ENCODE measurements at places on chromosomes 7 and 10.

- no peak for DNase-seq
Observed at GRCh38 chr10:128063736-128064107, 62.5 kb downstream of the MKI67 start.

DNA sequence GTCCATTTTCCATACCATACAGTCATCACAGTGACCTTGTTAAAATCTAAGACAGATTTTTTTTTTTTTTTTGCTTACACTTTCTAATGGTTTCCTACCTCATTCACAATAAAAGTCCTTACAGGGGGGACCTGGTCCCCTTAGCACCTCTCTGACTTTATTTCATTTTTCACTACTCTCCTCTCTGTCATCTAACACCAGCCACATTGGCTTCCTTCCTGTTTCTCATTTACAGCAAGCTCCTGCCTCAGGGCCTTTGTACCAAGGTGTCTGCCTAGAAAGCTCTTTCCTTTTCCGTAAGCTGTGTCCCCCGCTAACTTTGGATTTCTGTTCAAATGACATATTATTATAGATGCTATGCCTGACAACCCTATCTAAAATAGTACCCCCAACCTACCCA, 27.7 kb downstream of the CC2D2B start:
- DNase-seq, result no peak

GRCh38 chr10:112335111-112335867, 38.6 kb upstream of the ACSL5 start:
- no peak for DNase-seq

DNA sequence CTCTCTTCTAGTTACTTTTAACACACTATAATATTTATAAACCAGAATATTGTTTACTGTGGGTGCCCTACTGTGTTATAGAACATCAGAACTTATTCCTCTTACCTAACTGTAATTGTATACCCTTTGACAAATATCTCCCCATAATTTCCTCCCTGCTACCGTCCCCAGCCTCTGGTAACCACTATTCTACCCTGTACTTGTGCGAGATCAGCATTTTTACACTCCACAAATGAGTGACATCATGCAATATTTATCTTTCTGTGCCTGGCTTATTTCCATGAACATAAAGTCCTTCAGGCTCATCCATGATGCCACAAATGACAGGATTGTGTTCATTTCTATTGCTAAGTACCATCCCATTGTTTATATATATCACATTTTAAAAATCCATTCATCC, 139.8 kb upstream of the RSU1 start:
- no peak for DNase-seq

DNA sequence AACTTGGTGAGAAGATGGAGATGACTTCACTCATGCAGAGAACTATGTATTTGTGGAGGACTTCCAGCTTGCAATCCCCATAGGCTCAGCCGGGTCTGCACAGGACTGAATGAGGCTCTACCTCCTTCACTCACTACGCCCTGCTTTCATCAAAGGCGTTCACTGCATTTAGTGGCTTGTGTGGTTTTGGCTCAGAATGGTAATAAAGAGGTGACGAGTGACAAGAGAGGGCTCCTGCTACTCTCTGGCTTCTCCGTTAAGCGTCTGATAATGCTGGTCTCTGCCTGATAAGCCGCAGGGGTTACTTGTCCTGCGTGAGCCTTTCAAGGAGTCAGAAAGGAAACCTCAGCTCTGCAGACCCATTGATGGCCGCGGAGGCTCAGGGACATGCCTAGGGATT, 343.4 kb downstream of the PRPF18 start:
- DNase-seq, result no peak

DNA sequence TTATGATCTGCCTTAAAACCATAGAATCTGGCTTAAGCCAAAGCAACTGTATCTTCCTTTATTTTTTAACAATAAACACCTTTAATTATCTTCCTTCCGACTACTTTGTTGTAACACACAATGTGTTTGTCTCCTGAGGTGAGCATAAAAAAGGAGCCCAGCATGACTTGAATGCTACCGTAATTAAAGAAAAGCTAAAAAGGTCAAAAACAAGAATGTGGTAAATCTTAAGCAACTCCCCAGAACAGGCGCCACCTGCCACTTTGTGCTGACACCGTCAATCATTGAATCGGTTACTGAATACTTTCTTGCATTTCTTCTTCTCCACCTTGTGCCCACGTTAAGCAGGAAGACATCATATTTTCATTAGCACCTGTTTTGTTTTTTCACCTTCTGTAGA, 569.9 kb upstream of the C7orf33 start:
- DNase-seq, result peak; percentile 39

DNA sequence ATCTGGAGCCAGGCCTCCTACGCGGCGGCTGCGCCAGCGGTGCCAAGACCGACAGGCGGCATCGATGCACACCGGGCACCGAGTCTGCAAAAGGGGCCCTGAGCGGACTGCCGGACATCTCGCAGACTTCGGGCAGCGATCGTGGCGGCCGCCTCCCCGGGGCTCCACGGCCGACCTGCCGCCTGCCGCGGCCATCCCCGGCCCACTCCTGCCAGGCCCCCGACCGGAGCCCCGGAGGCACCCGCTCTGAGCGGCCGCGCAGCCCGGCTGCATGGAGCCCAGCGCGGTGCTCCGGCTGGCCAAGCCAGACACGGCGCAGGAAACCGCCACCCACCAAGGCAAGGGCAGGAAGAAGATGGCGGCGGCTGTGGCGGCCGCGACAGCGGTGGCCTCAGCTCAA, 154.2 kb upstream of the KCTD7 start:
- DNase-seq, result no peak

DNA sequence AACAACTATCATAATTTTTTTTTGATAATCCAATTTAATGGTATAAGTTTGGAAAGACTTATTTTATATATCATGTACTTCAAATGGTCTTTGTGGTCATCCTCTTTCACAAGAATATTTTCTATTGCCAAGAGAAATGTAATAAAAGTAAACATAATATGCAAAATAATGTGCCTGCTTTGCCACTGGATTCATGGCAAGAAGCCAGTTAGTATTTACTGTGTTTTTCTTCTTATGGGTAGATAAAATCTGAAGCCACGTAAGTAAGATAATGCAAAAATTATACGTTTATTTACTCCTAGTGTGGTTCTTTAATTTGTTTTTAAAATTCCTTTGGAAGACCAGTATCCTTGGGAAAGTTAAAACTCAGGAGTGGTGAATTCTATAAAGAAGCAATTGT, 258.5 kb downstream of the ARL4A start:
- DNase-seq, result no peak

- no peak for DNase-seq
Observed at GRCh38 chr10:99396471-99396870, 34.0 kb downstream of the GOT1 start.

GRCh38 chr7:144144426-144144825, 21.4 kb downstream of the OR2A14 start:
- no peak for DNase-seq

DNA sequence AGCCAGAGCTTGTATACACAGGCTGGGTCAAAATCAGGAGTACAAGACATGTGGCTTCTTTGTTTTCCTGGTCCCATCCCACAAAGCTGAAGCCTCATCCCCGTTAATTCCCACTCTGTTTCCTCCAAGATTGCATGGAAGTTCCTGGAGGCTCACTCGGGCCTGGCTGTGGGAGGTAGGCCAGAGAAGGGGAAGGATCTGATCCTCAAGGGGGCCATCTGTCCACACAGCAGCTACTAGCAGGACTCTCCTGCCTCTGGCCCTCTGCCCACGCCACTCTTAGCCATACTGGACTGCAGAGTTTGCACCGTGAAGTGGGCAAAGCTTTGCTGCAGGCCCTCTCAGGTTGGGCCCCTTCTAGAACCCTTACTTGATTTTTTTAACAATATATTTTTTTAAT, 160.6 kb downstream of the FGFR2 start:
- no peak for DNase-seq

DNA sequence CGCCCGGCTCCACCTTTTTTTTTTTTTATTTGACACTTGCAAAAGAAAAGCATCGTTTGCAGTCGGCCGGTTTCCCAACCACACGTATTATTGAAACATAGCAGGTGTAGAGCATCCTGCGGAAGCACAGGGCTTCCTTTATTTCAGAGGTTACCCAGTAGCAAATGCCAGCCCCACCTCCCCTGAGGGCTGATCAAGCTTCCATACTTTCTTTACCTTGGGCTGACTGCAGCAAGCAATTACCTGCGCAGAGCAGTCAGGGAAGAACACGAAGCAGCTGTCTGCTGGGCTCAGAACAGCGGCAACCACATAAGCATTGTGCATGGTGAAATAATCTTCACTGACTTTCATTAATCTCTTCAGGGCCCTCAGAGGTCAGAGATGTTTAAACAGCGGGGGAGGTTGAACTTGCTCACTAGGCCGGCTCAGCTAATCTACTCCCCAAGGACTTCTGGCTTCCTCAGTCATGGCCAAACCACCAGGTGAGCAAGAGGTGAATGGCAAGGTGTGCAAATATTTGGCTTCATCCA, 784.7 kb upstream of the AUTS2 start:
- DNase-seq, result no peak

DNA sequence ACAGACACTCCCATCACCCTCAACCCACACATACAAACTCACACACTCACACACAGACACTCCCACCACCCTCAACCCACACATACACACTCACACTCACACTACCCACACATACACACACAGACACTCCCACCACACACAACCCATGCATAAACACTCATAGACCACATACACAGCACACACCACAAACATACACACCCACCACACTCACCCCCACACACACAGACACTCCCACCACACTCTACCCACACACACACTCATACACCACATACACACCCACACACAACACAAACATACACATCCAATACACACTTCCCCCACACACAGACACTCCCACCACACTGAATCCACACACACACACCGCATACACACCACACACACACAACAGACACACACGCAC, 521.2 kb downstream of the TCERG1L start:
- DNase-seq, result no peak

DNA sequence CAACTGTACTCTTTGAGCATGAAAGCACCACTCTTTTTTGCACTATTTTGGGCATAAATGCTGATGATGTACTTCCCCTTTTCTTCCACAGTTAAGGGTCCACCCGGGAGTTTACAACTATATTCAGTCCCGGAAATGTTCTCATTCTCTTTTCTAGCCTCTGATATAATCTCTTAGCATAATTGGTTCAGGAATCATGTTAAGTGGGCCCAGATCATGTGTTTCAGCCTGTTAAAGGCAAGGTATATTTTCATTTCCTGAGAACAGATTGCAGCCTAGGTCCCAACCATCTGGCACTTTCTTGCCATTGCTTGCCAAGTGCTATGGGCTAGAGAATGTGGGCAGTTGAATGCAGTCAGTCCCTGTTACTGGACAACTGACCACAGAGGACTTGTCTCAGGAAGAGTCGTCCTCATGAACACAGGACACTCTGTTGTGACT, 111.4 kb upstream of the GLCCI1 start:
- DNase-seq, result no peak

- no peak for DNase-seq
Observed at GRCh38 chr7:79872176-79872575, 262.5 kb upstream of the GNAI1 start.

DNA sequence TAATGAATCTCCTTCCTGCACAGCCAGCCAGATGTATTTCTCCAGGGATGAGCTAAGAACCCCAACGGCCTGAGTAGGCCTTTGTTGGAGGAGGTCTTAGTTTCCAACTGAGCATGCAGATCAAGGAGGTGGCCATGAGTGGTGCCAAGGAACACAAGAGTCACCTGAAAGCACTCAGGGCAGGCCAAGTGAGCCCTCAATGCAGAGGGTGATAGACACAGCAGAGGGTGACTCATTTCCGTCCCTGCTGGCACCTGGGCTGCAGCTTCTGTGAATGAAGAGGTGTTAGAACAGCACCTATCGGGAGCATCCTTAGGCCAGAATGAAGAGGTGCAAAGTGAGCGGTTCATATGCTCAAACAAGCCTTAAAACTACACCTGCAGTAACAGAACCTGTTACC, 211.8 kb downstream of the FRMD4A start:
- DNase-seq, result no peak

GRCh38 chr10:83166344-83166743, 973.0 kb upstream of the GHITM start:
- peak; percentile 59 for DNase-seq

DNA sequence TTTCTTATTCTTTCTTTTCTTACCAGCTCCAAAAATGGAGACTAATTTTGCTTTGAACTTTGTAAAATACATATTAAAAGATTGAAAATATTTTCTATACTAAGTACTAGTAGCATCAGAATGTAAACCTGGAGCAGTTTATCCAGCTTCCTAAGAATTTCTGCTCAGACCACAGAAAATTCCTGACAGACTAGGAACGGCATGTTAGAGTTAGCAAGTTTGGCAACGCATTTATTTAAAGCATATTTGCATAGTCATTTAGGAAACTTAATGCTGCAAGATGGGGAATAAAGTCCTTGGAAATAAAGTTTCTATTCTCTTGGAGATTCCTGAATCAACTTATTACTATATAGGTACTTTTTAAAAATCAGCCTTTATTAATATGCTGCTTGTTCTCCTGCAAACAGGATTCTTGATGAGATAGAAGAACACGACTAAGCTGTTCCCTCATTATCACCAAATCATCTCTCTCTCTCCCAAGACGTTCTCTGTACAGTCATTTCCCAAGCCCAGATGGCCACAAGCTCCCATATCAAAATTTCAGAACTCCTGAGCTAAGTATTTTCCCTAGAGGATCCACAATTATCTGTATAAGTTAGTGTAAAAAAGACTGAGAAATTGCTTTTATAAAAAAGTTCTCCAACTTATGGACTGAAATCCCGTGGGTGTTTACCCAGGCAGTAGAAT, 305.8 kb upstream of the NEBL start:
- DNase-seq, result no peak

DNA sequence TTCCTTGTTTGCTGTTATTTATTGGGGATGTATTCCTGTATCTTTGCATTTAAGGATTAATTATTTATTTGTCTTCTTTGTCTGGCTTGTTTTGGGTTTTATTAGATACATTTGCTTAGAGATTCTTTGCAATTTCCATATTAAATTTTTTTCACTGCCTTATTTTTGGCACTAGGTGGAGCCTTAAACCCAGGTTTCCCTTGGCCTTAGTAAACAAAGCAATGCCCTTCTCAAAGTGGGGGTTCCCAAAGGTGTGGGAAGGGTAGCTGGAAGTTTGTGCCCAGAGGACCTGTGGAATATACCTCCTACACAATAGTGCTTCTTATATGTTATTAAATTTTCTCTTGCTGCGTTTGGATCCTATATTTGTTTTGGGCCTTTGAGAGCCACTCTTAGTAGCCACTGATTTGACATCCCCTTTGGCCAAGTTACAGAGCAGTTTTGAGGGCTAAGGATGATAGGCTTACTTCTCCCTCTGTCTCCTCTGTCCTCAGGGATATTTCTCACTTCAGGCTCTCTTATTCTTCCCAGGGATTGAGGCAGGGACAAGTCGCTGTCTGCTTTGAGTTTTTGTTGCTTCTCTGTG, 162.3 kb downstream of the ITGB1 start:
- DNase-seq, result no peak

- no peak for DNase-seq
Observed at GRCh38 chr7:9231630-9232121, 798.3 kb downstream of the NXPH1 start.

DNA sequence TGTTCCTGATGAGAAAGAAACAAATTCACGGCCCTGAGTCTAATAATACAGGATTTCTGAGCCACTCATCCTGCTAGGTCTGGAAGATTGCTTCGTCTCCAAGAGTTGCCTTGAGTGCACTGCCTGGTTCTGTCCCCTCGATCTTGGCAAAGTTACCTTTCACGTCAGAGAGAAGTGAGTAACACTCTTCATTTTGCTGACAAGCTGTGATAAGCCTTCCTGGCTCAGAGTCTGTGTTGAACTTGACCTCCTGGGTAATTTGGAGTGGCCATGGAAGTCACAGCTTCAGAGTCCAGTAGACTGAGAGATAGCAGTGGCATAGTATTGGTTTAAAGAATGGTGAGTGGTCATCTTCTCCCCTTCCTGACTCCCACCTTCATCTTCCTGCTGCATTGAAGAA, 64.7 kb upstream of the LRGUK start:
- DNase-seq, result no peak
